ENCODE measurements at places on chromosomes 11 and 22. TPM values are rescaled to one million over a fixed set of nuclear protein-coding genes. Genes with fewer than 3 reads are reported as not detected.

GRCh38 chr11:112538534-112539280, 278.0 kb upstream of the PLET1 start:
- no peaks in the 10 kb centered on the region for H3K4me1 ChIP-seq
- H3K36me3 ChIP-seq = no peaks in the 10 kb centered on the region
- DNase-seq = no peak
- no peak overlapping the region for H3K27ac ChIP-seq
- H3K4me3 ChIP-seq = no peak overlapping the region

DNA sequence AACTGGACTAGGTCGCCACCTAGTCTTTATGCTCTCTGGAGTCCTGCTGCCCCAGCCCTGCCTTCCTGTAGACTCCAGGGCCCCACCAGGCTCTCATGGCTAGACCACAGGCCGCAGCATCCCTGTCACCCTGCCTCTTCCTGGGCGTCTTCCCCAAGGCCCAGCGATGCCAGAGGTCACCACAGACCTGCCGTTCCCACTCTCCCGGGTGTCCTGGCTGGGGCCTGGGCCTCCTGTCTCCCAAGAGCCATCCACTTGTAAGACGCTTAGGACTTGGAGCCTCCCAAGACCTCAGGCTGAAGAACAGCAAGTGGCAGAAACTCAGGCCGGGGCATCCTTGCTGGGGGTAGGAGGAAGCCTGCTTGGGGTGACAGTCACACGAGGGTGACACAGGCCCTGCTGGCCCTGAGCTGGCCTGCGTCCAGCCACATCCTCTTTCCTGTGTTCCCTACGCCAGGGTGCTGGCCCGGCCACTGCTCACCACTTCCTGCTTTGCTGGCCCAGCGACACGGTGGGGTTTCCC, 2.0 kb upstream of the TCIRG1 start:
- no peak overlapping the region for H3K4me3 ChIP-seq
- no peak for DNase-seq
- H3K27me3 ChIP-seq = no peaks in the 10 kb centered on the region
- peaks cover 16% of the 10 kb centered on the region for H3K36me3 ChIP-seq
- peak overlapping the region; percentile 95 for H3K27ac ChIP-seq

C22orf31 gene
- total RNA-seq = not detected

DNA sequence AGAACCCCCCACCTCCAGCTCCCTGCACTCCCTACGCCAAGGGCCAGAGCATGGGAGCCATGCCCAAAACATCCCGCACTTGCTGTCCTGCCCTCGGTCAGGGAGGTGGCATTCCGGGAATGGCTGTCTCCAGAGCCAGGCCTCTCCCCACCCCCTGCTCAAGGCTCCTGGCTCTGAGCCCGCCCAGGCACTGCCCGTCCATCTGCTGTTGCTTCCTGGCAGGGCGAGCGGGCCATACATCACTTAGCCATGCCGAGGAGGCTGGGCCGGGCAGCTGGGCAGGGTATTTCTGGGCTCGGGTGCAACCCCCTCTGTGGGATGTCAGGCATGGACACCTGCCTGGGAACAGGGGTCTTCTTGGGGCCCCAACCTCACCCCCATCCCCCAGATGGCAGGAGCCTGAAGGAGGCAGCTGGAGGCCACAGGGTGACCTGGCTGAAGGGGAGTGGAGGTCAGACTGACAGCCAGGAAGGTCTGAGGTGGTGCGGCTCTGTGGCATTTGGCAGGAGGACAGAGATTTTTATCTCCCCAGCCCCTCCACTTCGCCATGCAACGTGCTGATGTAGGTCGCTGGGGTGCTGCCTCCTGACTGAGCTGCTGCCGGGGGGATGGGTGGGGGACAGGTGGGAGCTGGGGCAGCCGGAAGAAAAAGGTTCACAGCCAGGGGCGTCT, 8.7 kb upstream of the CABP7 start:
- H3K36me3 ChIP-seq = no peaks in the 10 kb centered on the region
- H3K27ac ChIP-seq = no peak overlapping the region
- H3K27me3 ChIP-seq = peaks cover 79% of the 10 kb centered on the region
- peaks cover 5% of the 10 kb centered on the region for H3K4me1 ChIP-seq

- H3K4me1 ChIP-seq = peaks cover 85% of the 10 kb centered on the region
- no peaks in the 10 kb centered on the region for H3K27me3 ChIP-seq
- H3K4me3 ChIP-seq = peak overlapping the region; percentile 75
Measured at GRCh38 chr11:926341-926916, 759 bp downstream of the AP2A2 start.

- no peak overlapping the region for H3K27ac ChIP-seq
- H3K4me1 ChIP-seq = peaks cover 7% of the 10 kb centered on the region
- H3K27me3 ChIP-seq = no peaks in the 10 kb centered on the region
- no peak for DNase-seq
Measured at GRCh38 chr22:28053896-28054818, 135.1 kb upstream of the PITPNB start.
